Thyroid gland (tissue), 4 donors: ENCODE measurements at places on chromosomes 5 and 9.

- DNase-seq, result no peak
Measured at GRCh38 chr5:10627160-10627701, 63.4 kb downstream of the ANKRD33B start.

- peak; percentile 57 for DNase-seq
Measured at GRCh38 chr9:81787747-81788632, 98.6 kb upstream of the TLE1 start.

- no peak for DNase-seq
Measured at GRCh38 chr5:62522811-62523210, 55.8 kb upstream of the LRRC70 start.

GRCh38 chr9:32723789-32724325, 59.5 kb upstream of the TMEM215 start:
- DNase-seq, result no peak

- no peak for DNase-seq
Measured at GRCh38 chr9:83526901-83527300, 11.3 kb downstream of the FRMD3 start.

GRCh38 chr5:74665816-74666215, 19.2 kb upstream of the HEXB start:
- DNase-seq, result no peak

- no peak for DNase-seq
Measured at GRCh38 chr5:116663081-116663480, 88.5 kb upstream of the SEMA6A start.

DNA sequence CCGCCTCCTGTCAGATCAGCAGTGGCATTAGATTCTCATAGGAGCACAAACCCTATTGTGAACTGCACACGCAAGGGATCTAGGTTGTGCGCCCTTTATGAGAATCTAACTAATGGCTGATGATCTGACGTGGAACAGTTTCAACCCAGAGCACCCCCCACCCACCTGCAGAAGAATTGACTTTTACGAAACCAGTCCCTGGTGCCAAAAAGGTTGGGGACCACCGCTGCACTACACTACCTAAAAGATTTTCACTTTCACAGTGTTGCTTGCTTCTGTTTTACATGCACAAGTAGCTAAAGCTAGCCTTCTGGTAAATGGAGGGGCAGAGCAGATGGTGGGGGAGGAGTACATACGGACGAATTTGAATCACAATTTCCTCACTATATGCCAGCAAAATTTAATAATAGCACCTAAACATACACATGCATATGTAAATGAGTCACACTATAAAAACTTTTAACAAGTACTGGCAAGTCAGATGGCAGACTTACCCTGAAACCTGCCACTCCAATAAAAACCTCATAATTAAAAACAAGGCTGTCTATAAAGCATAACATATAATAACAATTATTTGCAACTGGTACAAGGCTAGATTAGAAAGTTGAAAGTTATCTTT, 24.0 kb upstream of the CDKN2B start:
- no peak for DNase-seq

- peak; percentile 94 for DNase-seq
Measured at GRCh38 chr5:170151097-170151831, 45.6 kb downstream of the FOXI1 start.

DNA sequence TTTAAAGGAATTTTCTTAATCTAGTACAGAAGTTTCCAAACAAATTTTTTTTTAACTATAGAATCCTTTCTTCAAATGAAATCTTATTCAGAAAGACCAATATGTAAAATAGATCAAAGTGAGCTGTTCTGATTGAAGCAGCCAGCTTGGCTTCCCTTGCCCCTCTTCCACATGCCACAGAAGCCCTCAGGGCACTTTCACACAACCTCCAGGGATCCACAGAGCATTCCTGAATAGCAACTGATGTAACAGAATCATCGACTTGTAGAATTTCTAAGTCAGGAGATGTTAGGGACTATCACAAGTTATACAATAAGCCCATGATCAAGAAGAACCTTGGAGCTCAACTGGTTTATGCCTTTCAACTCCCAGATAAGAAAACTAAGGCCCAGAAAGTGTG, 427.8 kb upstream of the C9orf72 start:
- no peak for DNase-seq

GRCh38 chr9:89721971-89722530, 117.2 kb downstream of the GADD45G start:
- DNase-seq, result peak; percentile 6

DNA sequence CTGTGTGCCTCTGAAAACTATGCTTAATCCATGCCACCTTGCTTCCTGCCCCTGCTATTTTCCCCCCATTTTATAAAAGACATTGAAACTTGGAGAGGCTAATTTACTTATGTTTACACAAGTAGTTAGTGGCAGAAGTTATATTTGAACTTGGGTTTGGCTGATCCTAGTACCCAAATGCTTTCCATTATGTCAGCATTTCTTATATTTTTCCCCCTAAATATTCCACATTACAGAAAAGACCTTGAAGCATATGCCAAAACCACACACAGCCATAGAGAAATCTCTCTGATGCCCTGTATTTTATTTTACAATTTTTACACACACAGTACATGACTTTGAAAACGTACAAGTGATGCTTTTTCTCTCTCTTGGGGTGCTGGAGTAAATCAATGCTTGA, 11.2 kb downstream of the C1QTNF2 start:
- DNase-seq, result no peak
